ENCODE measurements at places on chromosomes 1 and 21. TPM values are rescaled to one million over a fixed set of nuclear protein-coding genes. Genes with fewer than 3 reads are reported as not detected.

The LAMC2 gene
- 36.9 TPM for total RNA-seq

The AGBL4 gene
- total RNA-seq = 0.46 TPM

The MPZ gene
- 3.2 TPM for total RNA-seq

The ACTL8 gene
- total RNA-seq = 0.35 TPM

The HES3 gene
- not detected for total RNA-seq

The PKP1 gene
- total RNA-seq = 0.27 TPM

The REG4 gene
- 9.3 TPM for total RNA-seq

The ZFP69 gene
- 2.8 TPM for total RNA-seq

The OLFML2B gene
- total RNA-seq = 5.0 TPM

The GPATCH4 gene
- total RNA-seq = 21.5 TPM

The KRTAP24-1 gene
- not detected for total RNA-seq

The CYP4Z1 gene
- not detected for total RNA-seq

DNA sequence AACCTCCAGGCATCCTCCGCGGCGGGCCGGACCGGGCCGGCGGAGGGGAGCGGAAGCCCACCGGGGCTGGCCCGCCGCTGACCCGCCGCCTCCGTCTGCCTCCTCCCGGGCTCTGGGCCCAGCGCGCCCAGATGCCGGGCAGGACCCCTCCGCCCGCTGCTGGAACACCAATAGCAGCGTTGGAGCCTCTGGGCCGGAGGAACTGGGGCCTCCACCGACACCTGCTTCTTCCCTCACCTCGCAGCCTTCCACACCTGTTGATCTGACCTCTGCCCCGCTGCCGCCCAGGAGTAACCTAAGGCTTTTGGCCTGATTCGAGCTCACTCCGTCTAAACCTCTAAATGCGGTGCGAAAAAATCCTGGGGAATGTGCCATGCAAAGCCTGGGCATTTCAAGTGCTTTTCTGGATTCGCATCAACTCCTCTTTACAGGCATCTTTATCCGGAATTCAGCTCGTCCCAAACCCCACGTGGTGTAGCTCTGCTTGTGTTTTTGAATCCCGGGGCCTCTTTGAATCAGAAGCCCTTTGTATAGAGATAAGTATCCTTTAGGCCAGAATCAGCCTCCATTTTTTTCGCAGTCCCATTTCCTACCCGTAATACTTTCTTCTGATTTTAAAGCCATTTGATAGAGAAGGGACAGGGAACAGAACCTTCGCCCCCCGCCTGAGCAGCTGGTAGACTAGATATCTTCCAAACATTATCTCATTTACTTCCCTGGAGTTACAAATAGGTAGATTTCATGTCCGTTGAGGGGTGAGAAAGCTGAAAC, 680 bp upstream of the CNN3 start:
- DNase-seq = peak; percentile 75

DNA sequence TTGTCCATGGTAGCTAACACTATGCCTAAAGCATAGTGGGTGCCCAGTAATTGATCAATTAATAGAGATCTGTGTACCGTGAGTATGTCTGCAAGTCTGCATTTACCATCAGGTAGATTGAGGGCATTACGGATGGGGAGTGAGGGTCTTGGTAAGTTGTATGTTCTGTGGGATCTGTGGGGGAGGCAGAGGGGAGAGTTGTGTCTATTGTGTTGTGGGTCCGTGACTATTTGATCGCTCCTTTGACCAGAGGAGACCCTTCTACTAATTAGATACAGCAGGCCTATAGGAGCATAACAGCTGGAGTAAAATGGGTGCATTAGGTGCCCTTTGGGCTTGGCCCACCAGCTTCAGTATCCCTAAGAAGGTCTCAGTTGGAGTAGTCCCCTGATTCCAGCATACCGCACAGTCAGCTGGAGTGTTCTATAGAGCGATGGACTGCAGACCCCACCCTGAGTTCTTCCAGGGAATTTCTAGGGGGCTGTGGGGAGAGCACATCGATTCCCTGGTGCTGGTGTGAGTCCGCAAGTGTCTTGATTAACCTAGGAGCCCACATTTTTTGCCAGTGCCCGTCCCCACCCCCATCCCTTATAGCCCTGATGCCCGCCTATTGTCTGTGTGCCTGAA, 55.9 kb downstream of the RHBG start:
- DNase-seq = no peak

GRCh38 chr1:110463725-110464124, 12.8 kb downstream of the PROK1 start:
- no peak for DNase-seq

DNA sequence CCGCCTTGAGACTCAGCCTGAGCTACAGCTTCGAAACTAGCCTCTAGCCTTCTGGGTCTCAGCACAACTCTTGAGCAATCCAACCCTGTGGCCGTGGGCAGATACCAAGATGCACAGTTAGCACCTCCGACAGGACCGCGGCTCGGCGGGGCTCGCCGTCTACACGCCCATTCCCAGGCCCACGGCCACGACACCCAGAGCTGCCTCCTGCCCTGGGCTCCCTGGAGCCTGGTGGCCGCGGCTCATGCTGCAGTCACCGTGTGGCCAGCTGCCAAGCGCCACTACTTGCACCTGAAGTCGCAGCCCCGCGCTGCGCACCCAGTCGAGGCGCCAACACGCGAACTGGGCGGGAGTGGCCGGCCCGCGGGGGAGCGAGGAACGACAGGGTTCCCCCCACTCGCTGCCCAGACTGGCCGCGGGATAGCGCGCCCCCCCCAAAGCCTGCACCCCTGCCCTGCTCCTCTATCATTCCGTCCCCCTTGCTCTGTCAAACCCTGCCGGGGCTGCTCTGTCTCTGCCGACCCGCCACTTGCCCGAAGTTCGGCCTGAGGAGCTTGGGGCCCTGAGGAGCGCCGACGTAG, 729 bp upstream of the CDCA8 start:
- DNase-seq = peak; percentile 80

- peak; percentile 71 for DNase-seq
Measured at GRCh38 chr1:116268211-116268610, 104.8 kb upstream of the ATP1A1 start.

- DNase-seq = no peak
Measured at GRCh38 chr1:168281603-168282325, 1.1 kb downstream of the TBX19 start.

- no peak for DNase-seq
Measured at GRCh38 chr1:246564839-246565750, 966 bp downstream of the TFB2M start.

GRCh38 chr1:194342484-194343262, 1156.3 kb upstream of the B3GALT2 start:
- no peak for DNase-seq

DNA sequence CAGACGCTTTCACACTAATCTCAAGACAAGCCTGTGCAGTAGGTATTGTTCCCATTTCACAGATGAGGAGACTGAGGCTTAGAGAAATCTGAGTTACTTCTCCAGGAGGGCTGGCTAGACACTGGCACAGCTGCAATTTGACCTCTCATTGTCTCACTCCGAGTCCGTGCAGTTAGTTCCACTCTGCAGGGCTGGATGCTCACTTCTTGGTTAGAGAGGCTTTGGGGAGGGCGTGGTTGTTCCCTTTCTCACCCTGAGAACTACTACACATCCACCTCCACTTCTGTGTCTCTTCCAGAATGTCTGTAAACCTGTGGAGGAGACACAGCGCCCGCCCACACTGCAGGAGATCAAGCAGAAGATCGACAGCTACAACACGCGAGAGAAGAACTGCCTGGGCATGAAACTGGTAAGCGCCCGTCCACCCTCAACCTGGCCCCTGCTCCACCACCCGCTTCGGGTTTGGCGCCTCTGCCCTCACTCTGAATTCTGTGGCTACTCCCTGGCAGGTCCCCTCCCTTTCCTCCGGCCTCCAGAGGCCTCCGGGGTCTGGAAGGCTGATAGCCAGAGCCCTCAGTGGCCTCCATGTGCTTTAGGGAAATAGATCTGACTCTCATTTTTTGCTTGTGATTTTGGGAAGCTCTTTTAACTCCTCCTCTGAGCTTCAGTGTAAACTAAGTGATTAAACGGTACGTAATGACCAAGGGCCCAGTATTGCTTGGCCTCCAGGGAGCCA, 29.1 kb downstream of the EIF2D start:
- no peak for DNase-seq

DNA sequence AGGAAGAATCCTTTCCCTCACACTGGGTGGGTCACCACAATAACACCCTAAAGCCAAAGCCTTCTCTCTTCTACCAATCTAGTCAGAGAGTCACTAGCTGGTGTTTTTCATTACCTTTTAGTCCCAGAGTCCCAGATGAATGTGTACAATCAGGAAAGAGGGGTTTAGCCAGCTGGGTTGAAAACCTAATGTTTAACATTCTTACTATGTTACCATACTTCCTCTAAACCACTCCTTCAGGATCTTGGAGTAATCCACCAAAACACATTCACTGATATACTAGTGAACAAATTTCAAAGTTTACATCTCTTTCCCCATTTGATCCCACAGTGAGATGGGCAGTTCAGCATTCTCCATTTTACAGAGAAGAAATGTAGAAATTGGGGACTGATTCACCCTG, 9.7 kb downstream of the LPAR3 start:
- no peak for DNase-seq

DNA sequence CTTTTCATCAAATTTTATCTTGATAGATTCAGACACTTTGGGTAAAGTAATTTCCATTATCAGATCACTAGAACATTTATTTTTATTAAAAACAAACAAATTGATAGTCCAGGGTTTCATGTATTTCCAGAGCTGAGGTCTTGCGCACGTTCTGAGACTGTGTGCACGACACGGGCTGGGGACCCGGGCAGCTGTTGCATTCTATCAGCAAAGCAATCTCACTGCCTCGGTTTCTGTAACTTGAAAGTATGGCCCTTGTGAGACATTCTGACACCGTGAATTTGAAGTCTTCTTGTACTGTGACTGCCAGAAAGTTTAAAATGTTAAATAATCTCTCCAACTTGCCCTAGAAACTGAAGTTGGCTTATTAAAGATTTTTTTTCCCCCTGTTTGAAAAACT, 746.9 kb upstream of the ADGRL2 start:
- no peak for DNase-seq

DNA sequence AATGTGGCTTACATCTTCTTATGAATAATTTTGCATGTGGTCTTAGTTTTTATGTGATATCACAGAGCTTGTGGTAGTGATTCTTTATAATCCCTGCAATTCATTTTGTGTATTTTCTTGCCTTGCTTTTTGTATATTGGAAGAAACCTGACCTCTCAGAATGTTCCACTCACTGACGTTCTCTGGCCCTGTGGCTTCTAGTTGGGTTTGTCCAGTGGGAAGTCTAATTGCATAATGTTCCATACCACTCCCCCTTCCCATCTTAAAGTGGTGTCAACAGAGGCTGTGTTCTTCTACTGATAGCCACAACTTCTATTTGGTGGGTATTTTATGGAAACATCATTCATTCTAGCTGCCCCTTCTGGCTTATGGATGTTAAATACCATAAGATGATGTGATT, 225.3 kb downstream of the BACH1 start:
- no peak for DNase-seq

DNA sequence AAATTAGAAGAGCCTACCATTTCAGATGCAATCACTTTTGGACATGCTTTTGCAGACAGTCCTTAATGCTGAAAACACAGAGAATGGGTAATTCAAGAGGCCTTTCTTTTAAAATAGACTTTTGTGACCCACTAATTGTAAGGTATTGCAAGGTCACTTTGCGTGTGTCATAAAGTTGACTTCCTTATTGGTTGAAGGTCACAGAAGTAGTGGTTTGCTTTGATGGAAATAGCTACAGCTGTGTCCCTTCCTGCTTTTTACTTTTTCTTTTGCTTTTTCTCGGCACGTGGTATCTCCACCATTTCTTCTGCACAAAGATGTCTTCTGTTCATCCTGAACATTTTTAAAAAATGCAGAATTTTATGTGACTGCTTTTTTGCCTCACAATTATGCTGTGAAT, 146.8 kb downstream of the DYRK1A start:
- DNase-seq = no peak

GRCh38 chr1:176225911-176226310, 18.8 kb upstream of the COP1 start:
- no peak for DNase-seq

DNA sequence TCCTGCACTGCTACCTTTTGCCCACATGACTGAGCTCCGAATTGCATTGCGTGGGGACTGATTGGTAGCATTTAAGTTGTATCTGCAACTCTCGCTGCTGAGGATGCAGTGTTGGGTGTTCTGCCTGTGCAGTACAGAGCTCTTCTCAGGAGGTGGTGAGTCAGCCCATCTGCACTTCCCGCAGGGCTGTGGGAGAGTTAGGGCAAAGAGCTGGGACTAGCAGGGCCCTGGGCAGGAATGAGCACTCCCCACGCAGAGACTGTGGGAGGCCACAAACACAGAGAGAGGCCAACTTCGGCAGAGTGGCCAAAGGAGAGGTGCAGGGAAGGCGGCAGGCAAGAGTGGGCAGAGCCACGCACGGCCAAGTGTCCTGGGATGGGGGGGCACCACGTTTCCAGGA, 244.7 kb downstream of the SIPA1L2 start:
- DNase-seq = no peak

GRCh38 chr1:2060535-2060934, 10.3 kb downstream of the PRKCZ start:
- no peak for DNase-seq

- DNase-seq = no peak
Measured at GRCh38 chr1:11054666-11055065, 5.2 kb downstream of the SRM start.

GRCh38 chr1:193411714-193412113, 225.3 kb upstream of the B3GALT2 start:
- DNase-seq = no peak

GRCh38 chr1:186617926-186618325, 62.3 kb downstream of the PTGS2 start:
- DNase-seq = no peak

- no peak for DNase-seq
Measured at GRCh38 chr1:72526926-72527325, 244.6 kb upstream of the NEGR1 start.

DNA sequence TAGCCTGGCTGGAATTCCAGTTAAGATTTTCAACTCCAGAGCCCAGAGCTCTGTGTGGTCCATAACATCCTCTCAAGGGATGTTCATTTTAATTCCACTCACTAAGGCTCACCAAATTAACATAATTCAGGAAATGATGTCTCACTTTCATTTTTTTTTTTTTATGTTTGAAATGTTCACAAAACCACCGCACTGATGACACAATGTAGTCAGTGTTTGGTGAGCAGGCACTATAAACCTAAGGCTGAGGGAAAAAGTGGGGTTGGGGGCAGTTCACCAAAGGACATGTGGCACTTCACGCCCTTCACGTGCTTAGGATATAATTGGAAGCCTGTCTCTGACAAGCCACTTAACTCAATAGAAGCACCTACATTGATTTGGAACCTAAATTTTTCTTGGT, 177.3 kb upstream of the CAMK1G start:
- DNase-seq = no peak

- DNase-seq = no peak
Measured at GRCh38 chr1:209457401-209458125, 126.0 kb upstream of the CAMK1G start.
